Skin of body (tissue), 3 donors: ENCODE measurements at places on chromosomes 2 and 18. TPM values are rescaled to one million over a fixed set of nuclear protein-coding genes. Genes with fewer than 3 reads are reported as not detected.

The ADCYAP1 gene
- total RNA-seq: 3.4 TPM

The EGR4 gene
- 0.10 TPM for total RNA-seq

The GALNT13 gene
- 2.5 TPM for total RNA-seq

The MARCO gene
- total RNA-seq: 1.7 TPM
